Head of caudate nucleus (tissue), 42 donors: ENCODE measurements at places on chromosomes 7 and 10.

GRCh38 chr7:45598886-45599520 is 24.8 kb downstream of the ADCY1 start:
- DNase-seq: no peak

- peak; percentile 23 for DNase-seq
Measured at GRCh38 chr10:27998178-27998953, 513 bp downstream of the ODAD2 start.

- DNase-seq: no peak
Measured at GRCh38 chr10:128086003-128086863, 40.0 kb downstream of the MKI67 start.

- no peak for DNase-seq
Measured at GRCh38 chr7:58086871-58087535, 637.0 kb downstream of the ZNF716 start.

DNA sequence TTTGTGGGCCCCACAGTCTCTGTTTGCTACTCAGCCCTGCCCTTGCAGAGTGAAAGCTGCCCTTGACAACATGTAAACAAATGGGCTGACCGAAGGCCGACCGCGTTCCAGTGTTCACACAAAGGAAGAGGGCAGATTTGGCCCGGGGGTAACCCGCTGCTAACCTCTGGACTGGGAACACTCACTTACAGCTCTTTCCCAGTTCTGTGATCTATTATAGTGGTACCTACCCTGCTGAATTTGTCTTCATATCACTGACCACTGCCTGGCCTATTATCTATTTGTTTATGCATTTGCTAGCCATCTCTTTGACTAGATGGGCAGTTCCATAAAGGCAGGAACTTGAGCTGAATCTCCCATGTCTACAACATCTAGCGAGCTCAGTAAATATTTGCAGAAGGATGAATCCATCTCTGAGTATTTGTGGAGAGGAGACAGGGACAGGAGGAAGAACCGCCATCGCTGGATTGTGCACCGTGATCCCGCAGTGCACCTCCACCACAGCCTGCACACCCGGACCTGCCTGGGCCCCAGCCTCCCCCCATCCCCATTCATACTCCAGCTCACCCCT is 15.2 kb downstream of the SLC29A3 start:
- no peak for DNase-seq

DNA sequence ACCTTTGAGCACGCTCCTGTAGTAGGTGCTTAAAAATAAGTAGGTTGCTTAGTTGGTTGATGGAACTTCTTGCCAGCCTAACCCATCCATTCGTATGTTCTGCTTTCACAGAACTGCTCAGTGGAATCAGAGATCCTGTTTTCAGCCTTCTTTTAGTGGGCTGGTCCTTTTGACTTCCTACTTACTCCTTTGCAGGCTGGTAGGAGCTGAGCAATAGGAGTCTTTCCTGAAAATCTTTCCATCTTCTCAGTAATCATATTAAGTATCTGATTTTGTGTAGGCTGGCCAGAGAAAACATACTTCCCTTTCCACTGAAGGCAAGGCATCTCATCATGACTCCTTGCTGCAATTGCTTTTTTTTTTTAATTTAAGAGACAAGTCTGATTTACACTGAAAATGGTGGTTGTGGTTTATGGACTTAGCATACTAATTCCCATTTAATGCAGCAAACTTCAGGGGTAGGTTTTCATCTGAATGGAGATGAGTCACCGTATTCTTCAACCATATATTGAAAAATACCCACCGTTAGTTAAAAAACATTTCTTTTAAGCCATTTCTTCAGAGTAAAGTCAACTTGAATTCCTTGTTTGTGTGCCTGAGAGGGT is 208.0 kb downstream of the ZNF365 start:
- no peak for DNase-seq

GRCh38 chr7:13898957-13899670 is 90.4 kb downstream of the ETV1 start:
- DNase-seq: no peak

GRCh38 chr10:62769574-62770242 is 34.8 kb upstream of the ADO start:
- DNase-seq: peak; percentile 22

- no peak for DNase-seq
Measured at GRCh38 chr10:15521328-15521903, 150.3 kb upstream of the FAM171A1 start.

- no peak for DNase-seq
Measured at GRCh38 chr7:107070710-107071109, 26.2 kb downstream of the PRKAR2B start.

GRCh38 chr7:52053525-52053924 is 736.9 kb upstream of the COBL start:
- no peak for DNase-seq

DNA sequence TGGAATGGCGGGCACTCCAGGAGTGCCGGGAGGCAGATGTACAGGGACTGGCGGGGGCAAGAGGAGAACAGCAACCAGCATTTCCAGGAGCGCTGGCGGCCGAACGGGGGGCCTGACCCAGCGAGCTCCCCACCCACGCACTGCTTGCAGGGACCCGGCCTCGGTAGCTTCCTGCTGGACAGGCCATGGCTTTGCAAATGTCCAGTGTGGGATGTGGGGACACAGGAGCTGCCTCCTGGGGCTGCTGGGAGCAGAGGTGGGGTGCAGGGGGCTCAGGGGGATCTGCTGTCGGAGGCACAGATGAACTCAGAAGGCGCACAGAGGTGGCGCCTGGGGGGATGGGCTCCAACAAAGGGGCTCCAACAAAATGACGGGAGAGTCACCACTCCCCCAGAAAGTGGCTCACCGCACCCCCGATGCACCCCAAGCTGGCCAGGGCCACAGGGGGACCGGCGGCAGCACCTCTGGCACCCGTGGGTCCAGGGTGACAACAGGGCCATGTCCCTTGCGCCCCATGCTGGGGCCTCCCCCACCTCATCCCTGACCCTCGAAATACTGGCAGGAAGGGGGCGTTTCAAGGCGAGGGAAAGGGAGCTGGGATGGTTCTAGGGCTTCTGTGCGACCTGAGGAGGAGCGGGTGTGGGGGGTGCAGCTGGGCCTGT is 41.1 kb downstream of the AP5Z1 start:
- DNase-seq: no peak

- no peak for DNase-seq
Measured at GRCh38 chr10:116669832-116670644, 49.3 kb downstream of the PNLIPRP2 start.

GRCh38 chr10:89373916-89374711 is 3.7 kb upstream of the IFIT1B start:
- DNase-seq: peak; percentile 86

DNA sequence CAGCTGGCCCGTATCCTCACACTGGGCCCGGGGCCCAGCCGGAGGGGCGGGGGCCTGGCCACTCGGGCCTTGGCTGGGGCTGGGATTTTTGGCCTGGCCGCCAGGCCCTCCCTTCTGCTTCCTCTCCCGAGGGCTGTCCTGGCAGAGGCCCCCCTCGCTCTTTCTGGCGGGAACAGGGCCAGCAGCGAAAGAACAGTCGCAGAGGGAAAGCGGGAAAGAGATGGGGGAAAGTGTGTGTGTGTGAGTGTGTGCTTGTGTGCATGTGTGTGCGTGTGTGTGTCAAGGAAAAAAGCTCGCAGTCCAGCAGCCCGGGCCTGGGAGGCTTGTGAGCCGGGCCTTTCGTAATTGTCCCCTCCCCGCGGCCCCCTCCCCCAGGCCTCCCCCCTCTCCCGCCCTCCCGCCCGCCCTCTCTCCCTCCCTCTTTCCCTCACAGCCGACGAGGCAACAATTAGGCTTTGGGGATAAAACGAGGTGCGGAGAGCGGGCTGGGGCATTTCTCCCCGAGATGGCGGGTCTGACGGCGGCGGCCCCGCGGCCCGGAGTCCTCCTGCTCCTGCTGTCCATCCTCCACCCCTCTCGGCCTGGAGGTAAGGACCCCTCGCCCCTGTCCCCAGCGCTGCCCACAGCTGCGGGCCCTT is at the start of gene ELN:
Gene ELN (plus strand): TSS at position 491 of the 638 bp plus-strand sequence. CDS start 15 bp downstream, at position 506.
- peak; percentile 74 for DNase-seq

- no peak for DNase-seq
Measured at GRCh38 chr10:5538892-5539651, 14.3 kb downstream of the CALML3 start.

GRCh38 chr7:119936836-119937235 is 336.1 kb upstream of the KCND2 start:
- no peak for DNase-seq

DNA sequence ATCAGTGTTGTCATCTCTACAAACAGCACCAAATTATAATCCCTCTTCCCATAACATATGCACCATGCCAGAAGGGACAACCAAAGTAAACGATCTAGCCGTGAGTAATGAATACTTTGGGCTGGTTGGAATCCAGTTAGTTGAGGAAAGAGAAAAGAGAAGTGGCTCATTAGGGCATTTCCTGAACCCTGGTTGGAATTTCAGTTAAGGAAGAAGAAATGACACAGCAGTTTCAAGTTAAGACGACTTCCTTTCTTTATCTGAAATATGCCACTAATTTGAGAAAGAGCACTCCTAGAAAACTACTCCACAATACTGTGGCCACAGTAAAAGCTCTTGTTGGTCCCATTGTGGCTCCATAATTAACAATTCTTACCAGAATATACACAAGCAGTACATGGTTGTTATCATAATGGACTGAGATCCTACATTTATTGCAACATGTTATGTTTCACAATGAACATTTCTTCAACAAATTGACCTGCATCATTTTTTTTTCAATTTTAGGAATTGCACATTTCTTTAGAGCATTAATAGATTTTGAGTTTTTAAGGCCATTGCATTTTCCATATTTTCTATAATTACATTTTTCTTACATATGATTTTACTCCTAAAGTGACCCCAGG is at the start of gene TFEC:
Gene TFEC (minus strand): TSS at position 113 of the 626 bp plus-strand sequence. CDS start 46,322 bp downstream, outside the sequence.
- DNase-seq: no peak

DNA sequence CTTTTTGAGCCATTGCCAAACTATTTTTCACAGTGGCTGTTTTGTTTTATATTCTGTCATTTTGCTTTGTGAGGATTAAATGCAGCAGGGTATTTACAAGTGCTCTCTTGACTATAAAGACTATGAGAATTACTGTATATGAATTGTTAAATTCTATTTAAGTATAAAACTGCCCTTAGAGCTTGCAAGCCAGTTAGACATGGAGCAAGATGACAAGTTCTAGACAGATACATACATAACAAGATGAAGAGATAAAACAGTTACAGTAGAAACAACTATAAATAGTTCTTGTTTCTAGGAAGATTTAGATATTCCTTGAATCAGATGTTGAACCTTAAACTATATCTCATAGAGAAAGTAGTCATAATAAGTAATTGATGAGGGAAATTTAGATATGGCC is 60.6 kb downstream of the DNAH11 start:
- DNase-seq: no peak

- DNase-seq: no peak
Measured at GRCh38 chr7:21771906-21772610, 173.6 kb downstream of the CDCA7L start.

GRCh38 chr7:22120391-22121053 is 174.8 kb upstream of the CDCA7L start:
- DNase-seq: no peak

DNA sequence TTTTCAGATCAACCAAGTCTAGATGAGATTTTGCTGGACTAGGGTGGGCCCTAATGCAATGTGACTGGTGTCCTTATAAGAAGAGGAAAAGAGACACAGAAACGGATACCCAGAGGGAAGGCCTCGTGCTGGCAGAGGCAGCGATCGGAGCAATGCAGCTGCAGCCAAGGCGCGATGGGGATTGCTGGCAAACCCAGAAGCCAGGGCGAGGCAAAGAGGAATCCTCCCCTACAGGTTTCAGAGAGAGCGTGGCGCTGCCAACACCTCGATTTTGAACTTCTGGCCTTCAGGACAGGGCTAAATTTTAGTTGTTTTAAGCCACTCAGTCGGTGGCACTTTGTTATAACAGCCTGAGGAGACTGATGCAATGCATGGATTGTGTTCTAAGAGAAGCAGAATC is 157.1 kb upstream of the RHEB start:
- no peak for DNase-seq

- DNase-seq: no peak
Measured at GRCh38 chr10:22244001-22244400, 26.2 kb upstream of the EBLN1 start.

DNA sequence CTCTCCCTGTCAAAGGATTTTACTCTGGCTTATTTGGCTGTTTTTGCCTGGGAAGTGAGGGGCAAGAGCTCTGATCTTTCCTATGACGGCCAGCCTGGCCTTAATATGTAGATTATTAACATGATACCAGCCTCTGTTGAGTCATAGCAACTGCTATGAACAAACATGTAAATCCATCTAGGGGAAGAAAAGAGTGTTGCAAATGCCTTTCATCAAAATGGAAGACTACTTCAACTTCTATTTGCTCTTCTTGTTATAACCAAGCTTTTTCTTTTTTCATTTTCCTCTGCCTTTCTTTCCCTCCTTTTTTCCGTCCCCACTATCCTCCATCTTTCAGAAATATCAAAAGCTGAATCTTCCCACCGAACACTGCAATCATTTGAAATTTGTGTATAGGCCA is 46.6 kb downstream of the BTRC start:
- DNase-seq: no peak

DNA sequence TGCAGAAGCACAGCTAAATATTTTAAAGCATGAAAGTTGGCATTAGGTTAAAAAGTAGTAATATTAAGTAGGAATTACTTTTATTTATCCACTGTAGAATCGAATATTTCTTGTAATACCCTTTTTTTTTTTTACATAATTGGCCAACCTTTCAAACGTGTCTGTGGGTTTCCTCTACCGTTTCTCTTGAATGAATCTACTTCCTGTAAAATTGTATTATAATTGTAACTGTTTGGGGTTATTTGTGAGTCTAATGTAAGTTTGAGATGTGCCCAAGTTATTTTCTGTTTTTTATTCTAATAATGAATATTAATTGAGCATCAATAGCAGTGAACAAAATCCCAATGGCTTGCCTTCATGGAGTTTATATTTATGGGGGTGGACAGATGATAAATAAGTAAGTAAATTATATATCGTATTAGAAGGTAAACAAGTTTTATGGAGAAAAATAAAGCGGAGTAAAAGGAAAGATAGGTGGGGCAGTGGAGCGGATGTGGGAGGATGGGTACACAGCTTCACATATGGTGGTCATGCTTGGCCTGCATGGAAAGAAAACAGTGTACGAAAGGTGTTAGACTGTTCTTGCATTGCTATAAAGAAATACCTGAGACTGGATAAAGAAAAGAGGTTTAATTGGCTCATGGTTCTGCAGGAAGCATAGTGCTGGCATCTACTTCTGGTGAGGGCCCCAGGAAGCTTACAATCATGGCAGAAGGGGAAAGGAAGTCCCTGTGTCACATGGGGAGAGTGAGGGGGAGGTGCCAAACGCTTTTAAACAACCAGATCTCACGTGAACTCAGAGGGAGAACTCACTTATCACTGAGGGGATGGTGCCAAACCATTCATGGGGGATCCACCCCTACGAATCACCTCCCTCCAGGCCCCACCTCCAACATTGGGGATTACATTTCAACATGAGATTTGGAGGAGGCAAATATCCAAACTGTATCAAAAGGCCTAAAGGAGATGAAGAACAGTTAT is 5.4 kb downstream of the TSPAN13 start:
- no peak for DNase-seq

GRCh38 chr10:87918254-87918859 is 54.9 kb downstream of the PTEN start:
- no peak for DNase-seq

GRCh38 chr10:125160856-125161706 is 718 bp upstream of the CTBP2 start:
- DNase-seq: peak; percentile 84
